ENCODE measurements at places on chromosomes 5 and 9.

- DNase-seq = no peak
Observed at GRCh38 chr9:93600504-93600903, 24.1 kb downstream of the PHF2 start.

DNA sequence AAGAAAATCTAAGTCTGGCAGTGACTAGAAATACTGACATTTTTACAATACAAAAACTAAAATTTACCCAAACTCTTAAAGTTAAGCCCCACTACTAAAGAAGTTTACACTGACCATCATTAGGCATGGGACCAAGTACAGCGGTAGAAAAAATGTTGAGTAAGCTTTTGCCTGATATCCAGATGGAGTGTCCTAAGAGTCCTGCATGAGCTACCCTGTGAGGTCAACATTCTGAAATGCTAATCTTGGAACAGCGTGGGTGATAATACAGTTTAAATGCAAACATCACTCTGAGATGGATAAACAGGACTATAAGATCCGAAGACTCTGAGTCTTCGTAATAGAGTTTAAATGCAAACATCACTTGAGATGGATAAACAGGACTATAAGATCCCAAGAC is 189.7 kb downstream of the DCP2 start:
- DNase-seq = no peak

- DNase-seq = no peak
Observed at GRCh38 chr5:10543585-10544040, 20.3 kb upstream of the ANKRD33B start.

DNA sequence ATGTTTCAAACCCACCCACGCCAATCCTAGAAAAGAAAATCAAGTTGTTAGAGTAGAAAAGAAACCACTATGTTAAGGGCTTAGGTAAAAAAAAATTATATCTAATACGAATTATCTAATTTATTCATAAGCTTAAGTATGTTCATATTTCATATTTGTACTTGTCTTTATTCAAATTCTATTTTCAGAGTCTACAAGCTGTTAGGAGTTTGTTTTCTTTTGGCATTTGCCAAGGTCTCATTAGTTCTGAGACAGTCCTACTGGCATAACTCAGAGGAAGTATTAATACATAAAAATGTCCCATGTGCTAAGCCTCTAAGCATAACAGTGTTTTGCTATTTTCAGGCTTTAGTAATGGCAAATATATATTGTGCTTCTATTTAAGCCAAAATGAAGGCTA is 57.6 kb downstream of the STARD4 start:
- no peak for DNase-seq

- DNase-seq = no peak
Observed at GRCh38 chr9:114259798-114260523, 62.9 kb upstream of the ORM1 start.

GRCh38 chr9:129476821-129477611 is 143.9 kb downstream of the C9orf50 start:
- DNase-seq = no peak

DNA sequence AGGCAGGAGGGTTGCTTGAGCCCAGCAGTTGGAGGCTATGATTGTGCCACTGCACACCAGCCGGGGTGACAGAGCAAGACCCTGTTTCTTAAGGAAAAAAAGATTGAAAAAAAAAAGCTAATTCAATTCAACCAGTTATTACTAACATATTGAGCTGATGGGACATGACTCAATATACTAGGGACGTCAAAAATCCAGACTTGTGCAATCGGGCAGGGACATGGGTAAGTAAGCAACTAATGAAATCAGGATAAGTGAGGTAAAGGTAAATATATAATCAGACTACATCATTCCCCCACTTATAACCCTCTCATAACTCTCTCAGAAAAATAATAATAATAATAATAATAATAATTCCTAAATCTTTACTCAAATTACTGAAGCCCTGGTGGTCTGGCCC is 975 bp upstream of the HAVCR1 start:
- no peak for DNase-seq

DNA sequence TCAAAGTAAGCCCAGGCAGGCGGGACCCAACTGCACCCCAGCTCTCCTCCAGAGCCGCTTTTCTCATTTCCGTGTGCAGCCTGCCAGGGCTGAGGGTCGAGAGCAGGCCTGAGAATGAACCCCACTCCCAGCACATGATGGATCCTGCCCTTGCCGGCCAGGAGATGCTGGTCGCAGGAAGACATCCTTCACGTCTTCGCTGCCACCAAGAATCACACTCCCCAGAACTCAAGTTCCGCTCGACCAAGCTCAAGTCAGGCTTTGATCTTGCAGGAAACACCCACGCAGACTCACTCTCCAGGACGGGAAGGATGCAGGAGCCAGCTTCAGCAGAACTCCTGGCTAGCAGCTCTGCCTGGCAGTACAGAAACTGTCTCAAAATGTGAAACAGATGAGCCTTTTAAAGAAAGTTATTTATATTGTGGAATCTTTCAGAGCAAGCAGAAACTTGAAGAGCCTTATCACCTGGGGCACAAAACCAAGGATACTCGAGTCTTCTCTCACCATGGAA is 102.4 kb downstream of the ROR2 start:
- no peak for DNase-seq

DNA sequence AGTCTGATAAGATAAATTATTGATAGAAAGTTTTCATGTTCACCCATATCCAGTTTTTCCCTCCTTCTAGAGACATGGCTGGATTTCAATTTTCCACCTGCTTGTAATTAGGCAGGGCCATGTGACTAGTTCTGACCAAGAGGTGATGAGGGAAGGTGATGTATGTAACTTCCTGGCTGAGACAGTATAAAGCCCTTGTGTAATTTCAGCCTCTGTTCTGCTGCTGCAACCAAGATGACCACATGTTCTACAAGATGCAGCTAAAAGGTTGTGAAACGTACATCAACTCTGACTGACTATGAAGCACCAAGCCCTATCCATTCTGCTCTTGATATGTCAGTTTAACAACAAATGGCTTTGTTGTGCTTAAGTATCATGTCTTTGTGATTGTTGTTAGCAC is 376.5 kb upstream of the DAB2 start:
- DNase-seq = no peak

DNA sequence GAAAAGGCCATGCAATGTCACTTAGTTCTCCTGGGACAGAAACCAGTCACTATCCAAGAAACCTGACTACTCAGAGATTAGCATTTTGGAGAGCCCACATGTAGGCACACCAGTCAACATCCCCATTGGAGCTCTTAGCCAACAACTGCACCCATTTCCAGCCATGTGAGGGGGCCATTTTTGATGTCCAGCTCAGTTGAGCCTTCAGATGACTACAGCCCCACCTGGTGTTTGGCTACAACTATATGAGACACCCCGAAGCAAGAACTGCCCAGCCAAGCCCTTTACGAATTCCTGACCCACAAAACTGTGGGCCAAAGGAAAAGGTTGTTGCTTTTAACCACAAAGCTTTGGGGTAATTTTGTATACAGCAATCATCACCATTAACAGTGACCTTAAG is 300.1 kb downstream of the ASTN2 start:
- no peak for DNase-seq

DNA sequence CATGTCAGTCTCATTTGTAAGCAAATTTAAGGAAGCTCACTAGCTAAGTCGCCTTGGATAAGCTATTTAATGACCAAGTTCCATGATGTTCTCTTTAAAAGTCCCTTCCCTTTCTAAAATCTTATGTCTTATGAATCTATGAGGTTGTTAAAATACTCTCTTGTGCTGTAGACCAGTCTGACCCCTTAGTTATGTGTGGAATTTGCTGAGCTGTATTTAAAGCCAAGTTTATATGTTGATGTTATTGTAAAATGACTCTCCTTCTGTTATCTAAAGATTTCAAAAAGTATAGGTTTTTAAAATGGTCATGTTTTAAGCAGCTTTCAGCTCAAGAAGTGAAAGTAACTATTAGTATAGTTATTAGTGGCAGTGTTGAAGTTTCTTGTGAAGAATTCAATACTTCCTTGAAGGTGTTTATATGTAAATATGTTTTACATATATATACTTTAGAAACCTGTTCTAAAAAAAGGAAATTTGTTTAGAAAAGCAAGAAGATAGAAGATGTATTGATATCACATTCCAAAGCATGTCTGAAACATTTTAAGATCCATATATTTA is 92.2 kb downstream of the CDC42SE2 start:
- no peak for DNase-seq

- DNase-seq = no peak
Observed at GRCh38 chr5:142235050-142235797, 89.6 kb downstream of the SPRY4 start.

DNA sequence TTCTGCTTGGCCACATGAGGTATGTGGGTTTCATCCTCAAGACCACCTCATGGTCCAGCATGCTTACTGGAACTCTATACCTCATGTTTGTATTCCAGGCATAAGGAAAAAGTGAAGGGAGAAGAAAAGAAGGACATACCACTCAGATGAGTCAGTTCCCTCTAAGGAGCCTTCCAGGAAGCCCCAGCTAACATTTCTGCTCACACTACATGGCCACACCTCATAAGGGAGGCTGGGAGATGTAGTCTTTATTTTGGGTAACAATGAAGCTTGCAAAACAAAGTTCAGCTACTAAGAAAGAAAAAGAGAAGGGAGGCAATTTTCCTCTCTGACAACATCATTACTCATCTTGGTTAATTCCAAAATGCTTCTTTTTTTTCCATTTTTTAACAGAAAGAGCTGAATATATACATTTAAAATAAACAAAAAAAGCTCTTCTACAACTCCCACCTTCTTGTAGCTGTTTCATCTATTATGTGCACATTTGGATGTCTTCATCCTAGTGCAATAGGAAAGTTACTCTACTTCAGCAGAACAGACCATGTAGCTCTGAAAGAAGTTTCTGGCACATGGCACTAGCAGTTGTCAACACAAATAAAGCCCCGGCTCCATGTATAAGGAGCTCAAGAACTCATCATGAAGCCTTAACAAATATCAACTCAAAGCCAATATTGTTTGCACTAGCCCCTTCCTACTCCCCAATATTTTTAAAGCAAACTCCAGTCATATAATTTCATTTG is 123.6 kb upstream of the CCDC112 start:
- DNase-seq = peak; percentile 8

- no peak for DNase-seq
Observed at GRCh38 chr9:107404161-107404560, 85.4 kb downstream of the KLF4 start.

GRCh38 chr5:44660251-44660650 is 148.5 kb upstream of the MRPS30 start:
- DNase-seq = no peak

- no peak for DNase-seq
Observed at GRCh38 chr9:81530846-81531245, 158.5 kb downstream of the TLE1 start.

GRCh38 chr9:120726484-120726883 is 12.2 kb upstream of the MEGF9 start:
- DNase-seq = no peak

DNA sequence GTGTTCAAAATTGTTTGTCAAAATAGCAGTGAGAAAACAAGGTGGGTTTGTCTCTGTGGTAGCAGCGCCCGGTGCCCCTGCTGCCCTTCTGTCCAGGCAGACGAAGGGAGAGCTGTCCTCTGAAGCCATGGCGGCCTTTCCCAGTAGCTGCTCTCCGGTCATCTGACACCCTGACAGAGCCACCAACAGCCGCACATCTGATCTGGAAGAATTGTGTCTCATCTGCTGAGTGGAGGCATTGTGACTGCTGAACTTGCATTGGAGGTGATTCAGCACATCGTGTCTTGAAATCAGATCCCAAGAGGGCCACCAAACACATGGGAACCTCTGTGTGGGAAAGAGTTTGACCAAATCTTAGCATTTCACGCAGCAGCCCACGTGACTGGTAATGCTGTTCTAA is 337.6 kb upstream of the IRX1 start:
- no peak for DNase-seq

DNA sequence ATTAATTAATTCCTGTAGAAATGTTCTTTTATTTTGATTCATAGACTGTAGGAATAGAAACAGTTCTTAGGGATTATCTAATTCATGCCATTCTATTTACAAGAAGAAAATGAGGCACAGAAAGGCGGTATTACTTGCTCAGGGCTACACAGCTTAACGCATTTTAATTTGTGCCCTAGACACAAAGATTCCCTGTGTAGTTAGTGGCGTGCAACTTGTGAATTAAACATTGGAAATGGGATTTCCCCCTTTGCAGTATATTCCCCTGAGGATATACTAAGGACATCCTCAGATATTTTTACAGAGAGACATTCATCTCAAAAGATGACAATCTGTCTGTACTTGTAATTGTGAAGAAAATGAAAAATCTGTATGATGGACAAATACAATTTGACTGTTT is 108.1 kb downstream of the SGCD start:
- DNase-seq = no peak

- no peak for DNase-seq
Observed at GRCh38 chr9:95778957-95779356, 96.5 kb upstream of the ERCC6L2 start.

GRCh38 chr5:65037831-65038815 is 269.4 kb downstream of the CWC27 start:
- DNase-seq = no peak

- no peak for DNase-seq
Observed at GRCh38 chr5:27158171-27158570, 119.8 kb upstream of the CDH9 start.

GRCh38 chr5:152427721-152428120 is 22.6 kb upstream of the NMUR2 start:
- no peak for DNase-seq

DNA sequence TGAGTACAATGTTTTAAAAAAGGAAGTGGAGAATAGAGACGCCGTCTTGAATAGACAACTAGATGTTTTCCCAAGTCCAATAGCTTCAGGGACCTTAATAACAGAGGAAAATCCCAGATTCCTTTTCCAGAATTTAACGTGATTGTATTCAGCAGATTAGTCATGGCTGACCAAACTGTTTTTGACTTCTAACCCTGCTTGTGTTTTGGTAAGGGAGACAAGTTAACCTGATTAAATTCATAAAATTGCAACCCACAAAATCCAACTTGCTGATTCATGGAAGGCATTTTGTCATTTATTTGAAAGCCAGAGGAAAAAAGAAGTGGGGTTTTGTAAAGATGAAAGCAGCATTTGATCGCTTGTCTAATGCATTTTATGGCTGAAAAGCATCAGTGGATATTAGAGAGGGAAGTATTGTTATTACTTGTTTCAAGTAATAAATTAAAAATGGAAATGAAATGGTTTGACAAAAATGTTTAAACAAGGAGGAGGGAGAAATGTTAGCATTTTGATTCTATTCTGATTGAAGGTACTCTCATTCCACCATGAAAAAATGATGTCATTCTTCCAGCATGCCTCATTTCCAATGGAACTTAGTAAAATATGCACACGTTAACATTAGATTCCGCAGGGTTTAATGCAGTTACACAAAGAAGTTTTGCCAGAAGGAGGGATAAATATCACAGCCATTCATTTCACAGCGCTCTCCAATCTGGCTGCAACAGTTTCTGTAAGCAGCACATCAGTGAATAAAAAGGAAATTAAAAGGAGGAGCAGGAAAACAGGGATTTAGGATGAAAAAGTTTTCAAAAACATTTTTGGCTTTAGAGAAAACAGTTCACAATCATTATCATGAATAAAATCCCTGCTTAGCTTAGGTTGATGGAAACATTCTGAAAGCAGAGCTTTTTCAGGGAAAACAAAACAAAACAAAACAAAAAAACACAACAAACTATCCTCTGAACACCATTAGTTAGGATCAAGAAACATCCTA is 314.7 kb downstream of the PRR16 start:
- DNase-seq = no peak

GRCh38 chr5:135092476-135092875 is 58.4 kb upstream of the PITX1 start:
- DNase-seq = no peak

GRCh38 chr9:83957248-83957513 is 22.8 kb downstream of the HNRNPK start:
- DNase-seq = no peak

- DNase-seq = no peak
Observed at GRCh38 chr5:131258733-131259132, 5.1 kb upstream of the CDC42SE2 start.
